ENCODE measurements at places on chromosomes 1 and 21.

GRCh38 chr1:51653127-51653526 lies 36.2 kb downstream of the OSBPL9 start:
- no peak for DNase-seq

DNA sequence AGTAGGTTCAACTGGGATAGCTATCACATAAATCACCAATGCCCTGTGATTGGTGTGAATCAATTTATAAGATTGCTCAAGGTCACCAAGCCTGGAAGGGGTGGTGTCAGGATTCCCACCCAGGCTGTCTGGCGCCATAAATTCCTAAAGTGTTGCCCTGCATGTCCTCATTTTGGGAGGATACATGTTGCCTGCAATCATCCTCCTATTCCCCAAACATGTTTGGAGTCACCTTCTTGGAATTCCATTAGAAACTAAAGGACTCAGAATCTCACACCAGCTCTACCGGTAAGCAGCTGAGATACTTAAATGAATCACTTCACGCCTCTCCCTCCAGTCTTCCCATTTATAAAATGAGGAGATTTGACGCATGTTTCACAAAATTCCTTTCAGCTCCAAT lies 54.1 kb upstream of the SLC45A1 start:
- DNase-seq, result no peak

DNA sequence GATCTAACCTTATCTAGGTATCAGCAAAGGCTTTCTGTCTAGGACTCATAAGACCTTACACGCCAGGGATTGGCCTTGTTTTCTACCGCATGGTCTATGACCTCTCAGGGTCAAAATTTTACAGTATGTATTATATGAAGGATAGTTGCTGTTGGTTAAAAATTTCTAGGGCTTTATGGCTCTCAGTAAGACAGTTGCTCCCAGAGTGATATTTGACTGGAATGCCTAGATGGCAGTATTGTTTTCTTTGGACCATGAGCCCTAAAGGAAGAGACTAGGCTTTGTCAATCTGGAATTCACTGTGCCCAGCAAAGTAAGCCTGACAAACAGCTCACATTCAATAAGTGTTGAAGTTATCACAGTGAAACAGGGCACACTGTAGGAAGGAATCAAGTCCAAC lies 37.6 kb downstream of the C1orf87 start:
- no peak for DNase-seq

DNA sequence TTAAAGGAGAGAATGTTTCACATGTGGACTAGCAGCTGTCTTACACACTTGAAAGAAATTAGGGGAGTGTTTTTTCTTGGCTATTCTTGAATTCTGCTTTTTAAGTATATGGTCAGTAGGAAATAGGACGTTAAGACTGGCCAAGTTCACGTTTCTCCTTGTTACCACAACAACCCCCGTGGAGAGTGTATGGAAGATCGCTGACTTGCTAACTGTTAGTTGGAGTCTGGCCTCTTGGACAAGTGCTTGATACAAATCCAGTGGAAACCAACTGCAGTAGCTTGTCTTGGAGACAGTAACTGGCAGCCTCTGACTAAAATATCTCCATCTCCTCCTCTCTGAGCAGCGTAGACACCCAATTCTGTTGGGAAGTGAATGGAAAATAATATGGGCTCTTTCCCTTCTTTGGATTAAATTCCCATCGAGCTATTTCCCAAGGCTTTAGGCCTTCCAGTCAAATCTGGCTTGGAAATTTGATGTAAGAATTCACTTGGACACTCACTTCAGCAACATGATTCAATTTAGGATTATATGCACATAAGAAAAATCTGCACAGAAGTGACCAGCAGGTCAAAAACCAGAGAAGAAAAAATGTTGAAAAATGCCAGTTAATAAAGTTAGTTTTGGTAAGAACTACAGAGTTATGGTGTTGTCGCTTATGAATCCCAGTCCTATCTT lies 3.6 kb upstream of the NFIA start:
- no peak for DNase-seq

GRCh38 chr1:36366091-36366661 lies 19.5 kb downstream of the STK40 start:
- DNase-seq, result no peak

DNA sequence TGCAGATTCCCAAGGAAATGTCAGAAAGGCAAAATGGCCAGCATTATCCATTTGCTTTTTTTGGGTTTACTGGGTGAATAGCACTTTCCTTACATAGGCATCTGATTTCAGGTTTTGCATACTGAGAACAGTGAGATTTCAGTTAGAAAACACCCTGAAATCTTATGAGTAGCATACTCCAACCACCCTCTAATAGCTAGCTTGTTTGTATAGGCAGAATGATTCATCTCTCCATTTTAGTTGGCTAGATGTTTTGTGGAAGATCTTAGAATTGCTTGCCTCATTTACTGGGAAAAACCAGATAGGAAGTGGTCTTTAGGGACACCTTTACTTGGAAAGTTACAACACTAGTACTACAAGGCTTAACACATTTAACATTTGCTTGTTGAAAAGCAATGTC lies 10.4 kb downstream of the KYAT3 start:
- DNase-seq, result no peak

- no peak for DNase-seq
Observed at GRCh38 chr1:81073580-81073979, 727.2 kb upstream of the ADGRL2 start.

DNA sequence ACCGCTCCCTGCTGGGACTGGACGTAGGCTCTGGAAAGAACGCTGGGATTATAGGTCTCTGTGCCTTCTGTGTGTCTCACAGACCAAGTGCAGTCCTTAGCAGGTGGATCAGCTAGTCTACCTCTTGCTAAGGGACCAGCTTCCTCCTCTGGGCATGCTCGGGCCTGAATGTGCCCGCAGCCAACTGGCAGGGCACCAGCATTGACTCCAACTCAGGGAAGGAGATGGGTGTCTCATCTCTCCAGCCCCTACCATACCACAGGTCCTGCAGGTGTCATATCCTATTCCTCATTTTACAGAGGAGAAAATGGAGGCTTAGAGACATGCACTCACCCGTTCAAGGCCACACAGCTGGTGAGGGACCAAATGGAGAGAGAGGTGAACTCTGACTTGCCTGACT lies 340.2 kb downstream of the PTPRU start:
- DNase-seq, result peak; percentile 89

- no peak for DNase-seq
Observed at GRCh38 chr1:48978413-48978812, 201.7 kb upstream of the BEND5 start.

GRCh38 chr1:96073100-96073499 lies 648.5 kb upstream of the PTBP2 start:
- DNase-seq, result no peak

DNA sequence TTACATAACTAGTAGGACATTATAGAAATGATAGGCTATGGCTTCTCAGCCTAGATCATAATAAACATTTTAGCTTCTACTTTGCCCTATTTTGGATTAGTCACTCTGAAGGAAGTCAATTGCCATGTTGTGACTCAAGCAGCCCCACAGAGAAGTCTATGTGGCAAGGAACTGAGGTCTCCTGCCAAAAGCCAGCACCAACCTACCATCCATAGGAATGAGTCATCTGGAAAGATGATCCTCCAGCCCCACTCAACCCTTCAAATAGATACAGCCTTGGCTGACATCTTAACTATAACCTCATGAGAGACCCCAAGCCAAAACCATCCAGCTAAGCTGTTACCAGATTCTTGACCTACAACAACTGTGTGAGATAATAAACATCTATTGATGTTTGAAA lies 76.3 kb upstream of the BEND5 start:
- DNase-seq, result peak; percentile 39

DNA sequence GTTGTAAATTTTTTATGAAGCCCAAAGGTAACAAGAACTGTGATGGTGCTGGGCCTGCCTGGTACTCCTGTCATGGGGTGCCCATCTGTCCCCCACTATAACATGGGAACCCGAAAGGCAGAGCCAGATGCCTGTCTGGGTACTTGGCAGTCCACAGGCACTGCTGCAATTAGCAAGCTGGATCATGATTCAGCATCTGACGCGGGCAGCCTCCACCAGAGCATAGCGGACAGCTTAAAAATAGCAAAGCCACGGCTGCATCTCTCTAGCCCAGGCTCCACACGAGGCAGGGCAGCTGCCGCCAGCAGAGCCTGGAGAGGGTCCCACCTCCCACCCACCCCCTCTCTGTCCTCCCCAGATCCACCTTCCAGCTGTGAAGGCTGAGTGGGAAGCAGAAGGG lies 22.9 kb downstream of the SUSD4 start:
- no peak for DNase-seq

GRCh38 chr1:62327360-62328055 lies 8.3 kb upstream of the KANK4 start:
- no peak for DNase-seq

DNA sequence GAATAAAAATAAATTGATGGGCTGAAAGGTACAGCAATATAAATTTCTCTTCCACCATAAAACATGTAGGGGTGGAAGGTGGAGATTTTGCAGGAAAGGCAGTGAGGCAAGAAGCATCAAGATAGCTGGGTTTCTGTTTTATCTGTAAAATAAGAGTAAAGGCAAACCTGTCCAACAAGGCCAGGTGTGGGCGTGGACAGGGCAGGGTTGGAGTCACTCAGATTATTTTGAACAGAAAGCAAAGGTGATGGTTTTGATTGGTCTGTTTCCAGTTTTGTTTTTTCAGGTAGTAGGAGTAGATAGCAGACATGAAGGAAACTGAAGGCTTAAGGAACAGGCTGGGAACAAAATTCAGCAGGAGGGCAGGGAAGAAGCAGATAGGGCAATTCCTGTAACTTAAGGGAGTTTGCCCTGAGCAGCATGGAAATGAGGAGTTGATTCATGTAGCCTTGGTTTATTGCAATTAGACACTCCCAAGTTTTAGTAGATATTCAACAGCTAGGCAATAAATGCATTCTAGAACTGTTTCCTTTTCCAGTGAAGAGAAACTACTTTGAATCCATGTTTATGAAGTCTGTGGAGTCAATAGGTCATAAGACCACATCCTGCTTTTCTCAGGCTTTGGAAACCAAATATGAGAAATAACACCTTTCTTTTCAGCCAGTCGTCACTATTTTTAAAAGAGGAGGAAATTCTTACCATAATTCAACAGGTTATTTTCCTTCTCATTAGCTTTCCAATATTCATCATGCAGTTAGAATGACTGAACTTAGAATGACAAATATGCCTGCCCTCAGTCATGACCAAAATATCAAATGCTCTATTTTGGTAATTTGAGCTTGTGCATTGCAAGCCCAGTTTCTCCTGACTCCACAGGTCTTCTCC lies 38.7 kb upstream of the CD55 start:
- DNase-seq, result no peak

- no peak for DNase-seq
Observed at GRCh38 chr1:150152772-150153456, 3.2 kb downstream of the PLEKHO1 start.

GRCh38 chr21:18622383-18622782 lies 218.8 kb upstream of the TMPRSS15 start:
- DNase-seq, result no peak

GRCh38 chr1:12622506-12622905 lies 4.5 kb upstream of the DHRS3 start:
- DNase-seq, result no peak

GRCh38 chr21:26810676-26811415 lies 34.4 kb downstream of the ADAMTS1 start:
- no peak for DNase-seq

- no peak for DNase-seq
Observed at GRCh38 chr1:228147768-228148167, 2.0 kb upstream of the GJC2 start.

GRCh38 chr1:87369736-87370478 lies 41.2 kb downstream of the LMO4 start:
- no peak for DNase-seq

DNA sequence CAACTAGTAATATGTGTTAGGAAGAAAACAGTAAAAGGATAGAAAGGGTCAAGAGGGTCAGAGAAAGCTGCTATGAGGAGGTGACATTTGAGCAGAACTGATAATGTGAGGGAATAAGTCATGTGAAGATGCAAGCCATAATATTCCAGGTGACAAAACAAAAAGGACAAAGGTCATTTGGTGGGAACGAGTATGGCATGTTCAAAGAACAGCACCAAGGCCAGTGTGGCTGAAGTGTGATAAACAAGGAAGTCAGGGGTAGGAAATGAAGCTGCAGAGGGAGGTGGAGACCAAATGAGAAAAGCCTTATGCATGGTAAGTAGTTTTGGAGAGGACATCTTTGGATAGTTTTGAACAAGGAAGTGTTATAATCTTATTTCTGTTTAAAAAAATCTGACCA lies 46.7 kb downstream of the LPGAT1 start:
- no peak for DNase-seq

- no peak for DNase-seq
Observed at GRCh38 chr1:6378096-6378746, 15.3 kb downstream of the ACOT7 start.

DNA sequence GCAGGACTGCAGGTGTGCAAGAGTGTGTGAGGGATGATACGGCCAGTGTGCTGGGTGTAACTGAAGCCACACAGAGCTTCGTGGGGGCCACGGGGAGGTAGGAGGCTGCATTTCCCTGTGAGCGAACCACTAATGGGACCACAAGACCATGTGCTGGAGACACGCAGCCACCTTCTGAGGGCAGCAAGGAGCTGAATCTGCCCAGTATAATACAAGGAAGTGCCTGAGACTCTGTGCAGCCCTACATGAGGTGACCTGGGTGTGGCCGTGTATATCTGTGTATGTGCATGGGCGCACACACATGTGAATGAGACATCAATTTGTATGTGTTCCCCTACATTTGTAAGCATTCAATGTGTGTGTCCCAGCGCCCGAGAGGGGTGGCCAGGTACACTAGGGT lies 50.8 kb downstream of the CHD5 start:
- no peak for DNase-seq

DNA sequence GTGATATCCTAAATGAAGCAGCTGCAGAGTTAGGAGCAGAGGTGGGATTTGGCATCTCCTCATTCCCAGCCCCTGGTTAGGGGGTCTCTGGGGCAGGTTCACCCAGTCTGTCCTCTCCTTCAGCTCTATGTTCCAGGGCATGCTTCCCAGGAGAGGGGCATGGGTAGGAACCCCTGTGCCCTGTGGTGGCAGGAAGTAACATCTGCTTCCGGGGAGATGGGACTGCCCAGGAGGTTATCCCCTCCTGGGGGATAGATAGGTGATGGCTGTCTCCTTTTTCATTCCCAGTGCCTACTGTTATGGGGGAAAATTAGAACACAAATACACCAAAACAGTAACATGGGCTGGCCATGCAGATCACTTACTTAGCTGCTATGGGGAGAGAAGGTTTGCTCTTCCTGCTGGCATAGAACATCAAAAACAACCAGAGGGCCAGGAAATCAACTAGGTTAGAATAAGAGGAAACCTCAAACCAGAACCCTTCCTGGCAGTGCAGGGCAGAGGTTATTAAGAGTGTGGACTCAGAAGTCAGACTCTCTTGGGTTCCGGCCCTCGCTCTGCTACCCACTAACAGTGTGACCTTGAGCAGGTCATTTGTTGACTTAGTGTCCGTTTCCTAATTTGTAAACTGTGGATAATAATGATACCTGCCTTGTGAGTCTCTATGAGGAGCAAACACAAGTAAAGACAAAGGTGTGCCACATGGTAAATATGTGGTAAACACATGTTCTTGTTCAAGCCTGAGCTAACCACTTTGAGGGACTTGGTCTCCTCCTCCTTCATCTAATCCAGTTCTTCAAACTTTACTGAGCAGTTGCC lies 157.8 kb upstream of the JUN start:
- DNase-seq, result no peak
